ENCODE measurements at places on chromosomes 6 and 20.

GRCh38 chr6:114280239-114280982 is 62.4 kb downstream of the HS3ST5 start:
- DNase-seq = no peak

- DNase-seq = no peak
Measured at GRCh38 chr6:7580927-7581618, 8.9 kb upstream of the SNRNP48 start.

DNA sequence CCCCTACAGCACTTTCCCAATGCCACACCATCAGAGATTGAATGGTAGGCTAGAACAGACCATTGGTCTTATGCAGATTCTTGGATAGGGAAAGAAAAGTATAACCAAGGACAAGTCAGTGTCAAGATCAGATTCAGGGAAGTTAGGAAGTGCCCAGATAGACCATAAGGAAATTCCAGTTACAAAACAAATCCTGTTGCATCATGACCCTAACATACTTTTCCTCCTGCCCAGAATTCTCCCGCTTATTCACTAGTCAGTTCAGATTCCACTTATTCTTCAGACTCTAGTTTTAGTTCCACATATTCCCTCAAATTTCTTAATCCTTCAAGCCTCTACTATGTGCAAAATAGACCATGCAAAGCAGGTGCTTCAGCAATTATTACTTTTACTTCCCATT is 20.7 kb downstream of the METTL24 start:
- no peak for DNase-seq

DNA sequence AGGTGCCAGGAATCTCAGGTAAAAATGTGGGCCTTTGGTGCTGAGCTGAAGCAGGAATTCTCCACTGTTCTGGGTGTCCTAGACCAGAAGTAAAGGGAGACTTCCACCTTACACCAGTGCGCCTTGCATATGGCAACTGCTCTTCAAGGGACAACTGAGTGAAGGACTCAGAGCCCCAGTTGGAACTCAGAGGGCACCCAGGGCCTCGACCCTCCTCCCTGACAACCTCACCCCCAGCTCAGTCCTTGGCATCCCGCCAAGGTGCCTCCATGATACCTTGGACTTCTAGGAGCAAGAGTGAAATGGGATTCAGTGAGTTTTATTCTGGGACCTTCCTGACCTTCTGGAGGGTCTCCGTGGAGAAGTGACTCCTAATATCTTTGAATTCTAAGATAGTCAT is 153.7 kb upstream of the PROKR2 start:
- no peak for DNase-seq

- no peak for DNase-seq
Measured at GRCh38 chr6:395432-396125, 4.0 kb downstream of the IRF4 start.

GRCh38 chr6:68947721-68948120 is 312.6 kb downstream of the ADGRB3 start:
- no peak for DNase-seq

DNA sequence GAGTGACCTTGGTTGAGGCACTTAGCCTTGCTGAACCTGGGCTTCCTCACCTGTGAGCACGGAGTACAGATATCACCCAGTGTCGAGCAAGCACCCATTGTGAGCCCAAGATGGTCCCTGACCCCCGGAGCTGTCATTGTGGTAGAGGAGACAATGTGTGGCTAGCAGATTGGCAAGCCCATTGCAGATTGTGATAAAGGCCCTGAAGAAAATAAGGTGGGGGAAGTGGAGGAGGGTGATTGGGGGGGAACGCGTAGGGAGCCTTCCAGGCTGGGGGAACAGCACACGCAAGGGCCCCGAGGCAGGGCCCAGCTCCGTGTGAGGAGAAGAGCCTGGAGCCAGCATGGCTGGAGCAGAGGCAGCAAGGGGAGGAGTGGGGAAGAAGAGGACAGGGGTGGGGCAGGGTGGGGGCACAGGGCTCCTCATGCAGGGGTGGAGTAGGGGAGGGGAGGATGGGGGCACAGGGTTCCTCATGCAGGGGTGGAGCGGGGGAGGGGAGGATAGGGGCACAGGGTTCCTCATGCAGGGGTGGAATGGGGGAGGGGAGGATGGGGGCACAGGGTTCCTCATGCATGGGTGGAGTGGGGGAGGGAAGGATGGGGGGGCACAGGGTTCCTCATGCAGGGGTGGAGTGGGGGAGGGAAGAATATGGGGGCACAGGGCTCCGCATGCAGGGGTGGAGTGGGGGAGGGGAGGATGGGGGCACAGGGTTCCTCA is 7.0 kb downstream of the CEBPB start:
- no peak for DNase-seq

DNA sequence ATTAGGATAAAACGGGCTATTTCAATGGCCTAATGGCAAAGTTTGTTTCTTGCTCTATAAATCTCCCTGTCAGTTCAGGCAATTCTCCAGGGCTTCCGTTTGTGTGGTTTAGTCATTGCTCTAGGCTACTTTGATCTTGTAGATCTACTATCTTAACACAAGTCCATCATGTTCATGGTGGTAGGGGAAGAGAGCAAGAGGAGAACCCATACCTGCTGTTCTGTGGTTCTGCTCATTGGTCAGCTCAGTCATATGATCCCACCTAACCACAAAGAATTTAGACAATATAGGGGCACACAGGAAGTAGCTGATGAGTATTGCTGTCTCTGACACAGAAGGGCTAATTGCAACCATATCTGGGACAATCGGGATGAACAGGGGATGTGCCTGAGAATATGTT is 4.9 kb upstream of the DEK start:
- DNase-seq = no peak
